ENCODE measurements at places on chromosomes 7 and 10.

GRCh38 chr7:42611289-42611928 lies 300.5 kb downstream of the C7orf25 start:
- no peak for DNase-seq

GRCh38 chr10:117788911-117789310 lies 246.4 kb downstream of the EMX2 start:
- DNase-seq, result no peak

GRCh38 chr10:71981876-71982230 lies 17.7 kb downstream of the CHST3 start:
- no peak for DNase-seq

- DNase-seq, result no peak
These were observed 215.8 kb downstream of the PTPRN2 start for GRCh38 chr7:158371856-158372255.

DNA sequence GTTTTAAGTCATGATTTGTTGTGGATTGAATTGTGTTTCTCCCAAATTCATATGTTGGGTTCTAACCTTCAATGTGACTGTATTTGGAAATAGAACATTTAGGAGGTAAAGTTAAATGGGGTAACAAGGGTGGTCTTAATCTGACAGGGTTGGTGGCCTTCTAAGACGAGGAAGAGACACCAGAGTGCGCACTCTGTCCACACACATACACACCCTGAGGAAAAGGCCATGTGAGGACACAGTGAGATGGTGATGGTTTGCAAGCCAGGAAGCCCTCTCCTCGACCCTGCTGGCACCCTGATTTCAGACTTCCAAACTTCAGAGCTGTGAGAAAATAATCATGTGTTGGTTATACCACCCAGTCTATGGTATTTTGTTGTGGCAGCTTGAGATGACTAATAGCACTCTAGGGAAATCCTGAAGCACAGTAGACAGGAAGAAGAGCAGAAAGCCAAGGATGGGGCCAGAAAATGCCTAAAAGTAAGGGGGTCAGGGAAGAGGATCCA lies 28.0 kb upstream of the SEM1 start:
- DNase-seq, result no peak

GRCh38 chr10:112223725-112224124 lies 40.2 kb upstream of the GPAM start:
- no peak for DNase-seq

GRCh38 chr10:17457083-17457482 lies 2.7 kb upstream of the ST8SIA6 start:
- no peak for DNase-seq

DNA sequence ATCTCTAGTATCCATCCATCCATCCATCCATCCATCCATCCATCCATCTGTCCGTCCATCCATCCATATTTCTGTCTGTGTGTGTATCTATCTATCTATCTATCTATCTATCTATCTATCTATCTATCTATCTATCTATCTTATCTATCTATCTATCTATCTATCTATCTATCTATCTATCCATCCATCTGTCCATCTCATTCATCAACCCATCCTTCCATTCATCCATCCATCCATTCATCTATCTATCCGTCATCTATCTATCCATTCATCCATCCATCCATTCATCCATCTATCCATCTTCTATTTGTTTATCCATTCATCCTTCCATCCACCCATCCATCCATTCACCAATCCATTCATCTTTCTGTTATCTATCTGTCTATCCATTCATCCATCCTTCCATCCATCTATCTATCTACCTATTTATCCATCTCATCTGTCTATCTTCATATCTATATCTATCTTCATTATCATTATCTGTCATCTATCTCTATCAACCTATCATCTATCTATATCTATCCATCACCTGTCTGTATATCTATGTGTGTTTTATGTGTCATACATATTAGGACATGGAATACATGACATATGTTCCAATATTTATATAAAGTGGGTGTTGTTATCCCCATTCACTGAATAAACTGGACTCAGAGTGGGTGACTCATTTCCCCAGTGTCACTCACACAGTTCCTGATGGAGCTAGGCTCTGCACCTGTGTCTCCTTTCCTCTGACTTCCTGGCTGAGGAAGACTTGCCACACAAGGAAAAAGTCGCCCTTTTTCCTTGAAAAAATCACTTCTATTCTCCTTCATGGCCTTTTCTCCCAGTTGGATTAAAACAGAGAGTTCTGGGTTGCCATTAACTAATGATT lies 200.1 kb downstream of the CCDC3 start:
- no peak for DNase-seq

Data from C1 segment of cervical spinal cord (tissue), 14 donors.